Fibroblast of skin of back (primary cell): ENCODE measurements at places on chromosomes 11 and 22.

DNA sequence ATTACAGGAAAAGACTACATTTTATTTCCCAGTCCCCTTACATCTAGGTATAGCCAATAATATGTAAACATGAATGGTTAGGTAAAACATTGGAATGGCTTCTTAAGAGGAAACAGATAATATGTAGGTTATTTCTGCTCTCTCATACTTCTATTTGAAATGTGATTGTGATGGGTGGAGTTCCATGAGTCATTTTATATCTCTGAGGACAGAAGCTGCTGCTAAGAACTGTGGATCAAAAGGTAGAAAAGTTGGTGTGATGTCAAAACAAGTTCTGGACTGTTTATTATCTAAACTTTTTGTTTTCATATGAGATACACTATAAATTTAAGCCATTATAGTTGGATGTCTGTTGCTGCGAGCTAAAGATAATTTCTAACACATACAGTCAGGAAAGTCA lies 799.4 kb upstream of the TENM4 start:
- DNase-seq: no peak

DNA sequence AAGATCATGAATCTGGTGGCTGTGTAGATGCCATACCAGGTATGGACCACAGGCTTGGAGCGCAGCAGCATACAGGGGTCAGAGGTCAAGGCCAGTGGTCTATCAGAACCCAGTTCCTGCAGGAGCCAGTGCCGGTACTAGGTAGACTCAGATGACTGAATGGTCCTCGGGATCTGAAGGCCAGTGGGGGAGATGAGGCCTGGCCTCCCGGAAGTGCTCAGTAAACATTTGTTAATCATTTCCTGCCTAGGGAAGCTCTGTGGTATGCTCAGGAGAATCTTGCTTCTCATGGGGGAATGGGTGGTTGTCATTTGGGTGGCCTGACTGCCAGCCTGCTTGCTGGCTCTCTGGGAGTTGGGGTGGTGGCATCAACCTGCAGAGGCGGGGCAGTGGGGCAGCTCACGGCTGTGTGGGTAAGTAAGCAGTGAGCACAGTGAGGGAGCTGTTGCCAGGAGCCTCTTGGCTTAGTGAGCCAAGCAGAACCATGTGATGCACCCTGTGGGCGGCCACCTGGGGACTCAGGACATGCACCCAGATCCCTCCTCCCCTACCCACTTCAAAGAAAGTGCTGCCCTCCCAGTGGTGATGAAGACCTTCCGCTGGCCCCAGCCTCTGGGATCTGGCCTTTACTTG lies 33.0 kb downstream of the PTPRJ start:
- peak; percentile 67 for DNase-seq

DNA sequence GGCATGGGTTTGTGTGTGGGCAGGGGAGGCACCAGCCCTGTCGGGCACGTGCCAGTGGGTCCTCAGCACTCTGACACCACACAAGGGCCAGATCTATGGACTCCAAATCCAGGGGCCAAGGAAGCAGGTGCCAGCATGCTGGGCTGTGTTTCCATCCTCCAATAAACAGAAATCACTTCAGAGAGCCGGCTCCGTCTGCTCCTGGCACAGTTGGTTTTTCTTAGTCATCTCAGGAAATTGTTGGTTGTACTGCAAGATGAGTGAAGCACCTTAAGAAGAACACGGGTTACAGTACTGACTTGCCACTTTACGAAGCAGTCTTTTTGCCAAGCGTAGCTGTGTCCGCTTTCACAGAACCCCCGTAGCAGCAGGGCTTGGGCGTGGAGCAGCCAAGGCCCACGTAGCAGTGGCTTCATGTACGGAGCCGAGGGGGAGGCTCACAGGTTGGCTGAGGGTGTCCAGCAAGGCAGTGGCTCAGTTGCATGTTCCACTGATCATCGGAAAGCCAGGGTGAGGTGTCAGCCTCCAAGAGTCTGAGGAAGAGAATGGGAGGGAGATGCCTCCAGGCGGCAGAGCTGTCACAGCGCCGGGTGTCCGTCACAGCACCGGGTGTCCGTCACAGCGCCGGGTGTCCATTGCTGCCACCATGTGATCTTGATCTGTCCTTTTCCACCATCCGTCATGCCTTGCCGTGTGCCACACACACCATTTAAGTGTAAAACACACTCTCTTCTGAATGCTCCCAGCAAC lies 314.9 kb downstream of the CTTN start:
- DNase-seq: no peak

- no peak for DNase-seq
These were observed 12.9 kb downstream of the CWC15 start for GRCh38 chr11:94960488-94960887.

- DNase-seq: no peak
These were observed 39.1 kb downstream of the MACROD1 start for GRCh38 chr11:64126796-64127195.

- DNase-seq: no peak
These were observed 230.9 kb upstream of the SESN3 start for GRCh38 chr11:95461858-95462257.

GRCh38 chr11:132073787-132074186 lies 703.4 kb downstream of the NTM start:
- no peak for DNase-seq

GRCh38 chr22:30824711-30825110 lies 130.0 kb downstream of the OSBP2 start:
- no peak for DNase-seq

DNA sequence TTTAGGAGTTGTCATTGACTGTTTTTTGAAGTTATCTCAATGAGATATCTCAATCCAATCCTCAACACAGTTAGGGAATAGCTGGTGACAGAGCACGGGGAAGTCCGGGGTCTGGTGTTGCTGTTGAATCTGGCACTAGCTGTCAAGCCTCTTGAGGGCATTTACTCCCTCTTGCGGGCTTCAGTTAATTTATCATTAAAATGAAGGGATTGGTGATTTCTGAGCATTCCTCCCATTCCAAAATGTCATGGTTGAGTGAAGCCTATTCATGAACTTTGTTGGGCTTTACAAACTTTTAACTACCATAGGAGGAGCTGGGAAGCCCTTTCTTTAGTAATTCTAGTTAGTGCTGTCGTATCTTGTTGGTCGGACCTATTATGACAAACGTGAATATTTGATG lies 40.2 kb downstream of the UVRAG start:
- DNase-seq: no peak

GRCh38 chr22:41775338-41775737 lies 25.1 kb upstream of the CCDC134 start:
- DNase-seq: no peak

GRCh38 chr11:60919320-60919719 lies 4.9 kb upstream of the TMEM132A start:
- no peak for DNase-seq

- DNase-seq: peak; percentile 89
These were observed 210.0 kb downstream of the KIRREL3 start for GRCh38 chr11:126790550-126791081.

GRCh38 chr22:23305922-23306374 lies 125.6 kb downstream of the BCR start:
- DNase-seq: no peak

DNA sequence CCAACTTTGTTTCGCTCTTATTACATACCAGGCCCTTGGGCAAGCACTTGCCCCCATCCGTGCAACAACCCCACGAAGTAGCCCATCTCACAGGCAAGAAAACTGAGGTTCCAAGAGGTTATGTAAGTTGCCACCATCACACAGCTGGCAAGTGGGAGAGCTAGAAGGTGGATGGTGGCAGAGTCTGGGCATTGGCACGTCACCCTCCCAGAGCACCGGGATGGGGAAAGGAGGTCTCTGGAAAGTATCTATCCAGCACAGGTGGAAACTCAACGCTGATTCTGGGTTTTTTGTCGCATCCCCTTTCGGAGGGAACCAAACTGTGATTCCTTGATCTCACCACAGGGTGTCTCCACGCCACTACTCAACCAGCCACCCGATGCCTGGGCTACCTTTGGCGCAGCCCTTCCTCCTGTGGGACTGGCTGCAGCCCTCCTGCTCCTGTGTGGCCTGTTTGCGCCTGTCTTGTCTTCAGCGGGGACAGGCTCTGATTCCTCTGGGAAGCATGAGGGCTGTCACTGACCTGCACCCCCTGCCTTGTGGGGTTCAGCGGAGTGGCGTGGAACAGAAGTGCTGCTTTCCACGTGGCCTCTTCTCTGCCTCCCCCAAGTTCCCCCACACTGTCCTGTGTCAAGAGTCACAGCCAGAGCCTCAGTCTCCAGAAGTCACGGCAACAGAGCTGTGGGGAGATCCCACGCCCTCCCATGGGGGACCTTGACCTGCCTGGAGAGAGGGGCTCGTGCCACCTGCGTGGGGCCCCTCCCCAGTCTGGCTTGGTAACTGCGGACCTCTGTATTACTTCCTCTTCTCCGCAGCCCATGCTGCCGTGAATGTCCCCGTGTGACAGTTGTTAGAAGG lies 34.4 kb upstream of the TRIM29 start:
- DNase-seq: peak; percentile 56

- peak; percentile 31 for DNase-seq
These were observed 197.8 kb downstream of the MN1 start for GRCh38 chr22:27603800-27604144.

DNA sequence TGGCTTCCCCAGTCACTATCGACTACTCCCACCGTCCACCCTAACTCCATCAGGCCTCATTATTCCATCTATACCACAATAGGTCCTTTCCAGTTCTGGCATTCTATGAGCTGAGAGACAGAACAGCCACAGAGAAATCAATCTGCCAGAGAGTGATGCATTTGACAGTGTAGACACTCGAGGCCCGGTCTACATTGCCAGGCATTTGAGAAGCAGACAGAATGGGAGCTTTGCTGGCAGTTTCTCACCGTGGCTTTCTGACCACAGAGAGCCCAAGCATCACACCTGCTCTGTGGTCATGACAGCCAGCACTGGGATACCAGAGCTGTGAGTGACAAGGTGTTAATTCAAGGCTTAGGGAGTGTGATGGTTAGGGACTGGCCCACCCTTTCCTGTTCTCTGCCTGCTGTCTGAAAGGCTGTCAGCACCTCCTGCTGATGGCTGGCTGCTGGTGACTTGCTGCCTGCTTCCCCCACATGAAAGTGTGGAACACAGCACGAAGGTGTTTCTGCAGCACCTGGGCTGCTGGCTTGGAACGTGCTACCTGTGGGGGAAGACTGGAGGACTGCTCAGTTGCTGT lies 137.8 kb downstream of the KIRREL3 start:
- no peak for DNase-seq

GRCh38 chr22:49929994-49930575 lies 11.7 kb downstream of the CRELD2 start:
- no peak for DNase-seq

- no peak for DNase-seq
These were observed 988.1 kb downstream of the NTM start for GRCh38 chr11:132358573-132358953.

GRCh38 chr11:11403763-11404725 lies 51.0 kb upstream of the CSNK2A3 start:
- DNase-seq: peak; percentile 82

- no peak for DNase-seq
These were observed 127.9 kb downstream of the WT1 start for GRCh38 chr11:32307471-32307870.

DNA sequence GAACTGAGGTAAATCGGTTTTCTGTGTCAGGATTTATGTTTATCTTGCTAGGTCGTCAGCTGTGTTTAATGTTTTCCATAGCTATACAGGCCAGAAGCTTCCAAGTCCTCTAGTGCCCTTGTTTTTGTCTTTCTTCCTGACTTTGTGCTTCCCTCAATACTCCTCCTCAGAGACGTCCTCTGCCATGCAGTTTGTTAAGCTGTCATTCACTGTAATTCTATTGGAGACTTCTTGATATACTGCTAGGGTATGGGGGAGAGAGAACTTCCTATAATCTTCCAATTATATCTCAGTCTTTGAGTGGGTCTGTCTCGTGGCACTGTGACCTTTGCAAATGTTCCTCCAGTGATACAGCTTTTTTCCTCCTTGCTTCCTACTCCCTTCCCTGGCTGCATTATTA lies 327.3 kb upstream of the ANO5 start:
- no peak for DNase-seq

DNA sequence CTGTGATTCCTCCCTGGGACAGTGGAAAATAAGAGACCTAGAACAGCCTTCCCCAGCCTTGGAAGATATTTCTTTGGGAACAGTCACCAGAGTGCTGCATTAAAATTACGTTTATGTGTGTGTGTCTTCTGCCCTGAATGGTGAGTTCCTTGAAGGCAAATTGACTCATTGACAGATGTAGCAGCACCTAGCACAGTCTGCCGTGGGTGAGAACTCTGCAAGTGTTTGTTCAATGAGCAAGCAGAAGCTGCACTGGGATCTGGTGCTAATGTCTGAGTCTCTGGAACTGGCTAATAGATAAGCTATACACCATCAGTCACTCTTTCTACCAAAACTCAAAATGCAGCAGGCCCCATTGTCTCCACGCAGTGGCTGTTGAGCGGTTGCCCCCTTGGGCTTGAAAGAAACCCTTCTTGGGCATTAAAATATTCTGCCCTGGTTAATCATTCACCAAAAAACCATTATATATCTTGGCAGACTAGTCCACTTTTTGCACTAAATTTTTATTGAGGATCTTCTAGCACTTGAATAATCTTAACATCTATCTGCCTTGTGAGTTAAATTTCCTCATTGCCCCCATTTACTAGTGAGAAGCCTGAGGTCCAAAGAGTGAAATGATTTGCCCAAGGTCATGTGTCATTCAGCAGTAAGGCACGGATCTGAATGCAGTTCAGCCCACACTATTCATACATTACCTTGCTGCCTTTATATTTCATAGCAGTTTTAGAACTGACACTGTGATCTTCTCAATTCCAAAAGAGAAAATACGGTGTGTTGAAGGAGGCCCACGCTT lies 87.8 kb upstream of the GALNT18 start:
- no peak for DNase-seq

GRCh38 chr11:110829873-110830272 lies 117.6 kb upstream of the ARHGAP20 start:
- no peak for DNase-seq

- DNase-seq: peak; percentile 83
These were observed 86.0 kb downstream of the FEZ1 start for GRCh38 chr11:125410091-125410490.

GRCh38 chr11:78791254-78791653 lies 216.6 kb upstream of the NARS2 start:
- no peak for DNase-seq
